ENCODE measurements at places on chromosomes 6 and 20.

- no peak for DNase-seq
Observed at GRCh38 chr6:30845183-30845582, 39.1 kb upstream of the DDR1 start.

GRCh38 chr20:34150306-34151000 lies 38.4 kb upstream of the EIF2S2 start:
- peak; percentile 52 for DNase-seq

GRCh38 chr6:128491610-128492206 lies 28.7 kb downstream of the PTPRK start:
- DNase-seq = peak; percentile 69

GRCh38 chr6:69867639-69867976 lies 1.3 kb downstream of the COL19A1 start:
- DNase-seq = no peak

DNA sequence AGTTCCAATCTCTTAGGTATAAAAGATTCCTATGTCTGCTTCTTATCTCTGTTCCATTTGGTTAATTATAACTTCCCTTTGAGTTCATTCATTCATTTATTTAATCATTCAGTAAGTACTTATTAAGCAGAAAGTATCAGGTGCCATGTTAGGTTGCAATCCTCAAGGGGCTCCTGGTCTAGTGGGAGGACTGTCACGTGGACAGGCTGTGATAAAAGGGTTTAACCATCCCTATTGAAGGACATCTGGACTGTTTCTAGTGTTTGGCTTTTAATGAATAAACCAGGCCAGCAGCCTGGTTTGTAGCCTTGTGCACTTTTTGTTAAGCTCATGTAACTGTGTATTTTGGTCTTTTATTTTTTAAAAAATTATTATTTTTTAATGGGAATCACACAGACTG lies 162.1 kb upstream of the OGFRL1 start:
- no peak for DNase-seq

- no peak for DNase-seq
Observed at GRCh38 chr6:25866011-25866410, 8.0 kb downstream of the SLC17A3 start.

- DNase-seq = no peak
Observed at GRCh38 chr6:149717255-149717587, 680 bp downstream of the LATS1 start.

DNA sequence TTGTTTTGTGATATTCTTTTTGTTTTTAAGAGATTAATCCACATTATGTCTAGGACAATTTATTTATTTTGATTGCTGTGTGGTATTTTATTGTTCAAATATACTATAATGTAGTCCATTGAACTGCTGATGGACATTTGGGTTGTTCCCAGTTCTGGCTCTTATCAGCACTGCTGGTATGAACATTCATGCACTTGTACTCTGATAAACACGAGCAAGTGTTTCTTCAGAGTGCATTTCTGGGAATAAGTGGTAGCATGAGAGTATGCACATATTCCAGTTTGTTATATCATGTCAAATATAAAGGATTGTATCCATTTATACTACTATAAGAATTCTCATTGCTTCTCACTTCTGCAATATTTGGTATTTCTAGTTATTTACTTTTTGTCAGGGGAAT lies 7.1 kb downstream of the CALHM6 start:
- DNase-seq = no peak

DNA sequence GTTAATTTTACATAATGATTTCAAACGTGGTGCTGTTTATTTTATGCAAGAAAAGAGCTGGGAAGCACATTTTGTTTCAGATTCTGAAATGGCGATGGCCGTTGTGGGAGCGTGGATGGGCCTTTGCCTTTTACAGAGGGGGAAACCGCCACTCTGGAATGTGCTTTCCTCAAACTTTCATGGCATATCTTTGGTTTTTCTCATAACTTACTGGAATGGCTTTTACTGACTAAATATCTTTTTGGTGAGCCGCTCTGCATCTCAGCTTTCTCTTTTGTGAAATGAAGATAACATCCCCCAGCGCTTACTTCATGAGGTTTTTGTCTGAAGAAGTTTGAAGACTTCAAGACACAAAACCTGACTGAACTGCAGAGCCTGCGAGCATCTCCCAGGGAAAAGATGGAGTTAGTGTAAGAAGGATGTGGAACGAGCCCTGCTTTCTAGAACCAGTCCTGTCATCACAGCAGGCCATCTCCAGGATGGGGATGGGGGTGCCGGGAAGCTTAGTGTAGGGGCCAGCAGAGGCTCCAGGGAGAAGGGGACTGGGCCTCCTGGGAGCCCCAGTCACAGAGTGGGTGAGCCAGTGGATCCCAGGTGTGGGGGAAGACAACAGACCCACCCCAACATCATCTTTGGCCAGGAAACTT lies 61.8 kb upstream of the TIAM2 start:
- peak; percentile 73 for DNase-seq

DNA sequence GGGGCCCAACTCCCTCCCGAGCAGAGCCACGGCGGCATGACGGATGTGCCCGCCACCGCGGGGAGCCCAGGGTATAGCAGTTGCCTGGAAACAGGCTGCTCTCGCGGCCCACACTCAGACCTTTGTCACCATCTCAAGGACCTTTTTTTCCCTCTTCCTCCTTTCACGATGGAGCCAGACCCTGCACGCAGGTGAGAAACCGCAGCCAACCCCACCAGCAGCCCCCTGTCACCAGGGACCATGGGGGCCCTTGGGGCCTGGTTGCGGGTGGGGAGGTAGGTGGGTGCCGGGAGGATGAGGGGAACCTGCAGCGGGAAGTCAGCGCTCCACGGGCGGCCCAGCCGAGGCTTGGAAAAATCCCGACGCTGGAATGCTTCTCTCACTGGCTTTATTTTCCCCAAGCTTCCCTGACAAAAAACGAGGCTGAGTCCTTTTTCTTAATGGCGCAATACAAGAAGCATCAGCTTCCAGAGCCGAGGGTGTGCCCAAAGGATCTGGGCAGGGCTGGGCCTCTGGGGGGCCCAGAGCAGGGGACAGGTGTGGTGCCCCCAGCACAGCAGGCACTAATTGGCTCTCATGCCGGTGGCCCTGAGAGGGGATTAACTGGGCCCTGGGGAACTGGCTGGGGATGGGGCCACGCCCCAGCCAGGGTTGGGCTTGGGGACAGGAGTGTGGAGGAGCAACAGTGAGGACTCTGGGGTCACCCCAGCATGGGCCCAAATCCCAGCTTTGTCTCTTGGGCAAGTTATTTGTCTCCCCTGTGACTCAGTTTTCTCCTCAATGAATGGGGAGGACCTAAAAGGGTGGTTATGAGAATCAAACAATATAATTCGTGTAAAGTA lies 23.9 kb downstream of the NOL4L start:
- no peak for DNase-seq

GRCh38 chr6:34132486-34133185 lies 13.3 kb downstream of the GRM4 start:
- DNase-seq = no peak

DNA sequence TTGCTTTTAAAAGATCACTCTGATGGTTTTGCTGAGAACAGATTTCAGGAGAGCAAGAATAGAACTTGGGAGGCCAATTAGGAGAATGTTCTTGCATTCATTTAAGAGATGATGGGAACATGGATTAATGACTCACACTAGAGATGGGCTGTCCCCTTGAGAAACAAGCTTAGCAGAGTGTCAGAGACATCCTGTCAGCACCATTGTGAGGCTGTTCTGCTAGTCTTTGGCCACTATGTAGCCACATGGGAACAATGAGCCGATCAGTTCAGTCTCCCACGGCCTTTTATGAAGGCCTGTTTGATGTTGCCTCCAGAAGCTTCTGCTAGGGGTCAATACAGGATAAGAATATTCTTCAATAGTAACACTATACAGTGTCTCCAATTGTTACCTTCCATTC lies 113.0 kb upstream of the EYA4 start:
- DNase-seq = peak; percentile 7

- DNase-seq = no peak
Observed at GRCh38 chr6:77466451-77467437, 3.5 kb upstream of the HTR1B start.

DNA sequence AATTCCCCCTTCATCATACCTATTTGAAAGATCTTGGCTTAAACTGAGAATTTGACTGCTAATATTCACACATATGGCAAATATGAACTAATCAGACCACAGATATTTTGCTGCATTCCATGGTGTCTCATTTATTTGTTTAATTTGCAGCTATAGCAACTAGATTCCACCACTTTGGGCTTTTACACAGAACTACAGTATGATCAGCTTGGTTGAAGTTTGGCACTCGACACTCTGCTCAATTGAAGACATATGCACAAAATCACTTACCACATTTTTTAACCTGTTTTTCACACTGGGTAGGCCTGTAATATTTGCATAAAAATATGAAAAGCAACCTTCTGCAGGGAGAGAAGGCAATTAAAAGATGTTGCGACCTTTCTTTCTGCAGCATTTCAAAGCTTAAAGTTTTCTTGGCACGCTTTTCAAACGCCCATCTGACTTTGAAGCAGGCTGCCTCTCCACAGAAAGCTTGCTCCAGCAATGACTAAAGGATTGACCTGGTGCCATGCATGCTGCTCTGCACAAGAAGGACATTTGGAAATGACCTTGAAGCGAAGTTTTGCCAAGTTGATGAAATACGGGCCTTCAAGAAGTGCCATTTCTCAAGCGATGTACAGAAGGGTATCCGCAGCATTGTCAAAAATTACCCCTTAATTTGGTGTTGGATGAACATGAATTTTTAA lies 126.7 kb downstream of the AIG1 start:
- peak; percentile 98 for DNase-seq

- peak; percentile 25 for DNase-seq
Observed at GRCh38 chr6:129748212-129748900, 38.4 kb upstream of the ARHGAP18 start.

DNA sequence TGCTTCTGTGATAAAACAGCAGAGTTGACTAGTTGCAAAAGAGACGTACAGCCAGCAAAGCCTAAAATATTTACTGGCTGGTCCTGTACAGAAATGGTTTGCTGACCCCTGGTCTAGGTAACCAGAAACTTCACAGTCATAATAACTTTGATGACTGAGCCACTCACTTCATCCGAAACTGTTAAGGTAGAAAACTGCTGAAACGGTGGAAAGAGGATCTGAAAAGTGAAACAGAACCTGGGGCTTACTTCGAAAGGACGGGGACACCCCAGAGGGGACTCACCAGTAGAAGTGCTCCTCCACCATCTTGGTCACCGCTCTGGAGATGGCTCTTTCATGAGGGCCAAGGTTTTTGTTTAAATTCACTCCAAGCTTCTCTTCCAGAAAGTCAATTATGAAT lies 16.4 kb downstream of the FAXC start:
- no peak for DNase-seq

GRCh38 chr20:9323622-9324021 lies 190.8 kb upstream of the LAMP5 start:
- no peak for DNase-seq

GRCh38 chr6:96792561-96793190 lies 44.6 kb downstream of the GPR63 start:
- no peak for DNase-seq

DNA sequence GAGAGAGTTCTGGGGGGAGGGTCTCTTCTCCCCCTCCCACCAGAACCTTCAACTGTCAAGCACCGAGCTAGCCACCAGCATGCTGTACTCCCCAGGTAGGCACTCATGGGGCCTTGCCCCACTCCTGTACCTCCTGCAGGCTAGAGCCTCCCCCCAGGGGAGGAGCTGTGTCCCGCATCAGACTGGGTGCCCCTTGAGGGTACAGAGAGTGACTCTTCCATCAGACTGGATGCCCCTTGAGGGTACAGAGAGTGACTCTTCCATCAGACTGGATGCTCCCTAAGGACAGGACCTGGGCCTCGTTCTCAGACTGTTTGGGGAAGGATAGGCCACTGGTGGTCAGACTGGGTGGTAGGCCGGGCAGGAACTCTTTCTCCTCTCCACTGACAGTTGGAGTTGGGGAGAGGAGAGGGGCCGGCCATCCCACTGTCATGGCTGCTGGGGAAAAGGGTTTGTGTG lies at the start of gene CAPN11:
Gene CAPN11 (plus strand): TSS at position 51 of the 459 bp plus-strand sequence. CDS start 29 bp downstream, at position 80.
- DNase-seq = no peak

GRCh38 chr6:9422138-9422537 lies 986.8 kb upstream of the SLC35B3 start:
- no peak for DNase-seq

DNA sequence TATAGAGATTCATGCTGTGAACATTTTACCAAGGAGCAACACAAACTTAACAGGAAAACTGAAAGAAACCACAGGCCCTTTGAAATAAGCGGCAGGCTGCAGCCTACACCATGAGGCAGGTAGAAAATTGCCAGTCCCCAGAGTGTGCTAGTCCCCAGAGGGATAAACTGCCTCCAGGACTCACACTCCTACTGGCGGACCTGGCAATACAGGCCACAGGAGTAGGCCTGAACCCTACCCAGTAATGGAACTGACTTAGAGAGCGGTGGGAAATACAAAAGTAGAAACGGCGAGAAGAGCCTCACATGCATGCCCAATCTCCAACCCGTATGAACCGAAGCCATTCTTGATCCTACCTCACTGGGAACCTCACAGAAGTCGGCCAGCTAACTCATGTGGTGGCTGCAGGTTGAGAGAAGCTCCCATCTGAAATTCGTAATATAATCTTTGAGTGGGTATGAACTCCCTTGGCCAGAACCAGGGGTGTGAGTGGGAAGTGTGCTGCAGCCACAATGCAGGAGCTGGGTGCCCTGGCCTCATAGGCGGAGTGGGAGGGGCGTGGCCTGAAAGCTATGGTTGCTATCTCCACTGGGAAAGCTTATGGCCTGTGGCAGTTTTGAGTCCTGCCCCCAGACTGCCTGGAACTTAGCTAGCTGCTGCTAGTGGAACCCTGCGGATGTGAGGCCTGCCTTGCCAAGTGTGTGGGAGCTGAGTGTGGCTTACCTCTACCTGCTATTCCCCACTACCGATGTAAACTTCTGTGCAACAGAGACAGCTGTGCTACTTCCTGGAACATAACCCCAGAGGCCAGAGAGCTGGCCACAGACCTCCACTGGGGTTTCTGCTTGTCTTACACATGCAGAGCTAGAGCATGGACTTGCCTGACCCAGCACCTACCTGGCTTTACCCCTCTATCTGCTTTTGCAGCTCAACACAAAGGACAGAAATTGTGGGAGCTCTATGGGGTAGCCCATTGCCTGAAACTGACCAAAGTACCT lies 146.5 kb upstream of the COL21A1 start:
- no peak for DNase-seq

DNA sequence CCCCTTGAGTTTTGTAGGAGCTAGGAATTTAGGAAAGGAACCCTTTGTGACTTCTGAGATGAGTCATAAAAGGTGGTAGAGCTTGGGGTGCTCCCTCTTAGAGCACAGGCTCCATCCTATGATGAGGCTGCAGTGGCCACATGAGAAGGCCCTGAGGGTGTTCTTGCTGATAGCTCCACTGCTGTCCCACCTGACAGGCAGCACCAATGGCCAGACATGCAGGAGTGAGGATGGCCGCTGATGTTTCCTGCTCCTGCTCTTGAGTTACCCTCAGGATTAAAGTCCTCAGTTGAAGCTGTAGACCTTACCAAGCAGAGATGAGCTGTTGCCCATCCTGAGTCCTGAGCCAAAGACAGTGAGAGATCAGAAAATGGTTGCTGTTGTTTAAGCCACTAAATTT lies 512.1 kb downstream of the CDH26 start:
- DNase-seq = no peak

DNA sequence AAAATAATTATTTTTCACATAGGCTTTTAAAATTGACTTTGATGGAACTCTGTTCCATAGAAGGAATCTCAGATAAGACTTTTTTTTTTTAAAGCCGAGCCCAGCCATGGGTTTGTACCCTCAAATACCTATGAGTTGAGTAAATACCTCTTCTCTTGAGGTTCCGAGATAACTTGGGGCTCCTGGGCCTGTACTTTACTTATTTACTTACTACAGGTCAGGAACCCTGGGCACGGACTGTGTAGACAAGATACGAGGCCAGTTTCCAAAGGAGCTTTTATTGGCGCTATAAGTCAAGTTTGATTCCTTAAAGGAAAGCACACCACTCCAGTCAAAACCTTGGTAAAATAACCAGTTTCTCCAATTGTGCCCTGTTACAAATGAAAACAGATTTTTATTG lies 7.5 kb downstream of the AFG1L start:
- no peak for DNase-seq
